Effector CD8-positive, alpha-beta T cell (primary cell): ENCODE measurements at places on chromosomes 3 and 15.

DNA sequence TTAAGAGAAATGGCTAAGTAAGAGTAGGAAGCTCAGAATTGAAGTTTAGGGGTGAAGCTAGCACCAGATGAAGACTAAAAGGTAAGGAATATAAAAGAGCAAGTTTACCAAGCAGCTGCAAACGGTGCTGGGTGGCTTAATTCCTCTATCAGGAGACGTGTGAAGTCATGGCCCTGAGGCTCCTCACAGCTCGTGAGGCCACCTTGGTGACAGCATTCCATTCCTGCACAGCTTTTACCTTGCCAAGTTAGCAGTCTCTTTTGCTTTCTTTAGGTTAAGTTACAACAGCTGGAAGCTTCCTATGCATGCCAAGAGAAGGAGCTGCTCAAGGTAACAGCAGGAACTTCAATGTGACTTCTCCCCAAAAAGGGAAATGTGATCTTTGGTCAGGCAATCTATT, 6.4 kb downstream of the TMCO5A start:
- DNase-seq: no peak

DNA sequence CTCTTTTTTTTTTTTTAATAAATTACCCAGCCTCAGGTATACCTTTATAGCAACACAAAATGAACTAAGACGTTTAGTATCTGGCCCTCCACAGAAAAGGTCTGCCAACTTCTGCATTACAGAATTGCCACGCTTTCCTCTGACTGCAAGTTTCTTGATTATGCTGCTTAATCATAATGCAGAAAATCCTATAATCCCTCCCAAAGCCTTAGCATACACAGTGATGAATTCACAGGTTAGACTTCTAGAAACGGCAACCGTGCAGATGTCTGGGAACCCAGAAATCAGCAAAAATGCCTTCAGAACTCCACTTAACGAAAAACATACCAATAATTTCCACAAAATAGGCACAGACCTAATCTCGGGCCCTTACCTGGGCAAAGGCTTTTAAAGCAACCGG, 144.7 kb upstream of the FRMD4B start:
- DNase-seq: no peak

- no peak for DNase-seq
Measured at GRCh38 chr3:73470860-73471259, 153.9 kb downstream of the PDZRN3 start.

- no peak for DNase-seq
Measured at GRCh38 chr3:100463002-100463401, 29.4 kb upstream of the TMEM45A start.

- no peak for DNase-seq
Measured at GRCh38 chr15:29312387-29312786, 42.8 kb upstream of the NSMCE3 start.

- DNase-seq: no peak
Measured at GRCh38 chr15:78353093-78353492, 12.9 kb downstream of the CRABP1 start.
